ENCODE measurements at places on chromosomes 7 and 10.

DNA sequence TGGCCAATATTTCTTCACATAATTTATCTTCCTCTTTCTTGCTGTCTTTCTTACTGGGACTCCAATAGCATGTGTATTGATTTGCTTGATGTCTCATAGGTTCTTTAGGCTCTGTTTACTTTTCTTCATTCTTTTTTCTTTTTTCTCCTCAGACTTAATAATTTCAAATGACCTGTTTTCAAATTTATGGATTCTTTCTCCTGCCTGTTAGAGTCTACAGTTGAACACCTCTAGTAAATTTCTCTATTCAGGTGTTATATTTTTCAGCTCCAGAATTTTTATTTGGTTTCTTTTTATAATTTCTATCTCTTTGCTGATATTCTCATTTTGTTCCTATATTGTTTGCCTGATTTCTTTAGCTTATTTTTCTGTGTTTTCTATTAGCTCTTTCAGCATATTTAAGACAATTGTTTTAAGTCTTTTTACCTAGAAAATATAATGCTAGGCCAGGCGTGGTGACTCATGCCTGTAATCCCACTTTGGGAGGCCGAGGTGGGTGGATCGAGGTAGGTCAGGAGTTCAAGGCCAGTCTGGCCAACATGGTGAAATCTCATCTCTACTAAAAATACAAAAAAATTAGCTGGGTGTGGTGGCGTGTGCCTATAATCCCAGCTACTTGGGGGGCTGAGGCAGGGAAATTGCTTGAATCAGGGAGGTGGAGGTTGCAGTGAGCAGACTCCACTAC lies 61.9 kb upstream of the TNS3 start:
- DNase-seq = no peak

GRCh38 chr7:139047970-139048369 lies 12.1 kb upstream of the ZC3HAV1L start:
- no peak for DNase-seq

DNA sequence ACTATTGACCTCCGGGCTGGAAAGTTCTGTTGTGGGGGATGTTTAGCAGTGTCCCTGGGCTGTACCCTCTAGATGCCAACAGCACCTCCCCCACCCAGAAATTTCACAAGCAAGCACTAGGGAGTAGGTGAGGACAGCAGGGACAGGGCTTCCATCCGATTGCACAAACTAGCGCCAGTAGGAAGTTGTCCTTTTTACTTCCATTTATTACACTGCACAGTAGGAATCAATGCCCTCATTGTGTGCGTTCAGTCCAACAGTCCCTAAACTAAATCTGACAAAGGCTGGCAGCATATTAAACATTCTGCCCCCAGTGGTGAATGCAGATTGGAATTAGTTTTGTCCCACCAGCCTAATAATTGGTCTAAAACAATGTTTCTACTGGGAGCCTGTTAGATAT lies 6.4 kb upstream of the SOSTDC1 start:
- DNase-seq = no peak

DNA sequence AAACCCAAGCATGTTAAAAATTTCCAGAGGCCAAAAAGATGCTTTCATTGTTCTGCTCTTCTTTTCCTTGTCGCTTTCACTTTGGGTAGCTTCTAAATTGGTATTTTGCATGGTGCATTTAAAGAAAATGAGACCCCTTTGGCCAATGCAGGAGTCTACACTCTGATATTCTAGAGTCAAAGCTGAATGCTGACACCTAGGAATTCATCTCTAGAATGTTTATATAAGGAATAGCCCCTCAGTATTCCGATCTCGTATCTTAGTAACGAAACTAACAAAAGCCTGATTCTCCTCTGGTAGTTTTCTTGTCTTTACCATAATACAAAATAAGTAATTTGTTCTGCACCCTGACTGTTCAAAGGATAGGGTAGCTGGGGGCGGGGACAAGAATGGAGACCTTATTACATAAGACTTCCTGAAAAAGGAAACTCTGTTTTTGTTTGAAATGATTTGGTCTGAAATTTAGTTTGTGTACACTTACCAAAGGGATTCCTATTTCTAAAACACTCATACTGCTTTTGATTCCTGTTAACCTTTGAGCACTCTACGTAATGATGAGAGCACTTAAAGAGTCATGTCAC lies 17.1 kb downstream of the IKZF1 start:
- no peak for DNase-seq

GRCh38 chr7:69109879-69110278 lies 488.4 kb upstream of the AUTS2 start:
- no peak for DNase-seq

GRCh38 chr7:76357475-76358010 lies 1.2 kb downstream of the YWHAG start:
- no peak for DNase-seq

GRCh38 chr7:15566476-15566875 lies 4.7 kb upstream of the AGMO start:
- no peak for DNase-seq

DNA sequence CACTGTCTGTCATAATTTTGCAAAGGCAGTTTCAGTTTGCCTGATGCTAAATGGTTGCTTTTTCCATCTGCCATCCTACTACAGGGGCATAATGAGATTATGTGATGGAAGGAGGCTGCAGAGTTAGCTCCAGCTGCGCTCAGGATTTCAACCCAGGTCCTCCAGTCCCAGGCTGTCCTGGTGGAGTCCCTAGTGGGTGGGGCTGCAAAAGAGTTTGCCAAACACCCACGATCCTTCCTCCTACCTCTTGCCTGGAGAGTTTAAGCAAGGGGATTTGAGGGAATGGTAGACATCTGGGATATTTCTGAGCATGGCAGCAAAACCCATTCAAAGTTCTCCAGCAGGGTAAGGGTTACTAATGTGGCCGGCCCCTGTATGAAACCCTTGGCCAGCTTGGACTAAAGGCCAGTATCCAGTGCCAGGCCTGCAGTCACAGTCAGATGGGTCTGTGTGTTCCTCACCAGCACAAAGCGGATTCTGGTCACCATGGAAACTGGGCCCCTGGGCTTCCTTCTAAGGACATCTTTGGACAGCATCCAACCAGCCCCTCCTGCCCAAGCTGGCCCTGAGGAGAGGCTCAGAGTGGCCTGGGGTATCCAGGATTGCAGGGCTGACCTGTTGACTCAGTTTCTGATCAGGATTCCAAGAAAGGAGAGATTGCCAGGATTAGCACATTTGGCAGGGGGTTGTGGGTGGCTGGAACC lies 42.7 kb upstream of the CHST3 start:
- DNase-seq = no peak

DNA sequence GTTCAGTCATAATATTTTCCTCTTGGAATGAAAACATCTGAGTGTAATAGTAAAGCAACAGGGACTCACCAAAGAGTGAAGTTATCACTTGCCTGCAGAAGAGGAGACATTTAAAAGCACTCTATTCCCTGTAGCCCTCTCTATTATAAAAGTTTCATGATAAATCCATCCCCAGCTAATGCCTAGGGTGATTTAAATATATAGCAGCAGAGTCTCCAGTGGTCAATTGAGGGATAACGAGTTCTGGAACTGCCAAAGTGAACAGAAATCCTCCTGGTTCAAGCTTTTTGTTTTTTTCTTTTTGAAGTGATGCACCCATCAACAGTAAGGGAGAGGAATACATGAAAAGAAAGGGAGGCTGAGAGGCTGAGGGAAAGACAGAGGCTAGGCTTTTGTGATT lies 87.3 kb downstream of the EVX1 start:
- DNase-seq = no peak

GRCh38 chr7:104040666-104041065 lies 51.2 kb upstream of the RELN start:
- DNase-seq = no peak

- DNase-seq = no peak
These were observed 17.6 kb upstream of the CSTF2T start for GRCh38 chr10:51716981-51717380.

DNA sequence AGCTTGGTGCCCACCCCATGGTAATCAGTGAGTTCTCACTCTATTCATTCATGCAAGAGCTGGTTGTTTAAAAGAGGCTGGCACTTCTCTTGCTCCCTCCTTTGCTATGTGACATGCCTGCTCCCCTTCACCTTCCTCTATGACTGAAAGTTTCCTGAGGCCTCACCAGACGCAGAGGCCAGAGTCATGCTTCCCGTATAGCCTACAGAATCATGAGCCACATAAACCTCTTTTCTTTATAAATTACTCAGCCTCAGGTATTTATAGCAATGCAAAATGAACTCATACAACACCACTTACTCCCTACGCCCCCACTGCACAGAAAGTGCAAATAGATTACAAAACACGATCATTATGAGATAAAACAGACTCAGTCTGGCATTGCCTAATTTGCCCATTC lies 39.0 kb downstream of the SEC61G start:
- no peak for DNase-seq

DNA sequence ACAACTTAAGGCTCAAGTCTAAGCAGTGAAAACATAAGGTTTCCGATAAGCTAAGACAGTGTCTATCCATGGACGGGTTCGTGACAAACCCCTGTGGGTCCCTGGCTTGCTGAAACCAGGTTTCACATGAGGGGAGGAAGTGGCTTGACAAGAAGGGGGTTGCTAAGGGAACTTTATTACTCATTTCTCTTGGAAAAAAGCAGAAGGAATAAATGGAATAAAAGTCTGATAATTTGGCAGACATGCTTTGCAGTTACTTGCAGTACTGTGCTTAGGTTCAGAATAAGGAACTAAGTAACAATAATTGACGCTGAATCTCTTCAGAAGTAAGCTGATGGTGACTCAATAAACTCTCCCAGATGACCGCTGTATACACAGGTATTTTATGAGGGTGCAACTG lies 34.7 kb downstream of the RBM17 start:
- no peak for DNase-seq

GRCh38 chr7:142438235-142438922 lies 180.5 kb upstream of the PRSS58 start:
- no peak for DNase-seq

GRCh38 chr10:71625445-71626175 lies 94.0 kb downstream of the C10orf105 start:
- no peak for DNase-seq

GRCh38 chr10:44689368-44689767 lies 221.8 kb upstream of the TMEM72 start:
- DNase-seq = no peak

DNA sequence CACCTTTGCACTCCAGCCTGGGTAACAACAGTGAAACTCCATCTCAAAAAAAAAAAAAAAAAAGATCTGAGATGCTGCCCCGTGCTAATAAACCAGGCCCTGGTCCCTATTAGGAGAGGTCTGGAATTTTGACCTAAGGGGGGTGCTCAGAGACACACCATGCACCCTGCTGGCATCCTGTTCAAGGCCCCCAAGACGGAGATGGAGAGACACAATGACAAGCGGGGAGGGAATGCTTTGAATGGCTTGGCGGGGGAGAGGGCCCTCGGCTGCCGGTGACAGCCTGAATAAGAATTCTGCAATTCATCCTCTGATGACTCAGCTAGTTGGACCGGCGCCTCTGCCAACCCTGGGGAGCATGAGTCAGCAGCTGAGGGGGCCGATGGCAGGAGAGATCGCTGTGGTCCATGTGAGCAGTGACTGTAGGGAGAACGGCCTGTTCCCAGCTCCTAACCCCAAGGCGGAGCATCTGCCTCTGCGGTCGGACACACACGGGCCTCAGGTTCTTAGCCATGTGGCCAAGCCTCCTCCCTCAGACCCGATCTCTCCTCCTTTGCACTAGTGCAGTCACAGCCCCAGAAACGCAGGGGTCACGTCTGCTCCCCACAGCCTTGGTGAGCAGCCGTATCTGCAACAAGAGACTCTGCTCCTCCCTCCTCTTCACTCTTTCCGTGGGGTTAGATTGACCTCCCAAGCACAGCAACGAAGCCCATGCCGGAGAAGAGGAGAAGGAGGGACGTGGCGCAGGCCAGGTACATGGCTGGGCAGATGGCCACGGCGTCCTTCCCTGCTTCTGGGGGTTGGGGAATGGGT lies 14.9 kb downstream of the TRIM56 start:
- DNase-seq = peak; percentile 14

Measured in activated CD4-positive, CD25-positive, alpha-beta regulatory T cell treated with anti-CD3 and anti-CD28 coated beads, Interleukin-2, amount 50 U/mL, for 16 hours (primary cell).